AG04450 (cell line): ENCODE measurements at places on chromosomes 4 and X.

- DNase-seq: no peak
Measured at GRCh38 chr4:4387531-4388310, 819 bp downstream of the NSG1 start.

GRCh38 chrX:68978655-68979054, 149.8 kb downstream of the EFNB1 start:
- DNase-seq: no peak

DNA sequence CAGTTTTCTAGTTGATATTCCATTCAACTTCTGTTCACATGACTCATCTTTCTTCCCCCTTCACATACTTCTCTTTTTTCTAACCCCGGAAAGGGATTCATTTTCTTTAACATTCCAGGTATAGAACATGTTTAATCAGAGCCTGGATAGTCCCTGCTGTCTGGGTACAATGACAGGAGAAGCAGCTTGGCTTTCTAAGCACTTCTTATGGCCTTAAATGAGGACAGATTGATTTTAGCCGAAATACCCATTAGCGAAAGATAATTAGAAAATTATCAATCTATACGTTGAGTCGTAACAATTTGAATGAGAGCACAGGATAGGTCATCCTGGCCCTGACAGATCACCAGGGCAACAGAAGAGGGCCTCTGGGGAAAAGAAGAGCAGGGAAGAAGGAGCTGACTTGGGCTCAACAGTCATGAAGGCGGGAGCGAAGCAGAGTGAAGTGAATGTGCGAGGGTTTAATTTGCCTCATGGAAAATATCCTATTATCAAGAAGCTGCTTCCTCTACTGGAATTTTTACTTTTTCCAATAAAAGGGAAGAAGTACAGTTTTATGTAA, 62.2 kb downstream of the PPP1R2C start:
- no peak for DNase-seq

DNA sequence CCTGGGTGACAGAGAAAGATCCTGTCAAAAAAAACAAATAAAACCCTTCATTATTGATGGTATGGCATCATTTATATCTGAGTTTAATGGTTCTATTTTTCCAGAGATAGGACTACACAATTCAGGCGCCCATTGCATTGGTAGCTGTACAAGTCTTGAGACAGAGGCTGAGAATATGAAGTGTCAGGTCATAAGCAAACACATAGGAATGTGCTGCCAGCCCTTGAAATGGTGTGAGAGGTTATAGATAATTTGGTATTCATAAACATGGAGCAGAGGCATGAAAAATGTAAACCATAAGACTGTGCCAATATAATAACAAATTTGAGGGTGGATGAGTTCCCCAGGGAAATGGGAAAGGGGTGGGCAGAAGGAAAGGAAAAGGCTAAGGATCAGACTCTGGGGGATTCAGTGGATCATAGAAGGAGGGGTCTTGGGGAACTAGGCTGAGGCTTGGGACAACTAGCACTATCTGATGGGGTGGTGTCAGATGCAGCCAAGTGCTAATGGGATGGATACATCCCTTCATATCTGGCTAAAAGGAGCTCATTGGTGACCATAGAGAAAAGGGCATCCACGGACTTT, 50.8 kb downstream of the MAOA start:
- no peak for DNase-seq

DNA sequence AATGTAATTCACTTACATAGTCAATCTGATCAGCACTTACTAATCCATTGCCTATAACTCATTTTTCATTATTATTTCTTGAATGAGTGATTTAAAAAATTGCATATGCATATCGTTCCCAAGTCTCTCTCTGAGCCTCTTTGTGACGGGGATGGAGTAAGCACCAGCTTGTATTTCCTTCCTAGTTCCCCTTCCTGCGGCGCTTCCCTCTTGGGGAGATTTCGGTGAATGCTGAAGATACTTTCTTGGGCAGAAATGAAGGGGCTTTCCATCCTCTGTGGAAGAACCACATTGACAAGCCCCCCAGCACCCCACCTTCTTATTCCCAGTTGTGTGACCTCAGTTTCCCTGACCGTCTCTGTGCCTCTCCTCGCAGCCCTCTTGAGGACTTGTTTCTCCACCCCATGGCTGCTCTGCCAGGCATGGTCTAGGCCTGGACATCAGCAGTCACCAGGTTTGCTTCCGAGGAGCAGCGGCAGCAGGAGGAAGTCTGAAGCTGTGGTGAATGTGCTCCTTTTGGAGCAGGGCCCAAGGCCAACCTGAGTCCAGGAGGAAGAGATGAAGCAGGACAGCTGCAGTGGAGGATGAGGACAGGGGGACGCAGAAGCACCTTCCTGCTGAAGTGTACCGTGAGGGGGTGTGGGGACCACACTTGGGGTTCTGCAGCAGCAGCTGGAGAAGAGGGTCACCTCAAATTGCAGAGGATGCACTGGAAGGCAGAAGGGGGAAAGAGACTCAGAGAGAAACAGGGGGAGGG, 124.9 kb downstream of the IRF2 start:
- no peak for DNase-seq

- DNase-seq: no peak
Measured at GRCh38 chr4:140672416-140672815, 83.8 kb downstream of the TBC1D9 start.
